ENCODE measurements at places on chromosomes 7 and 10.

DNA sequence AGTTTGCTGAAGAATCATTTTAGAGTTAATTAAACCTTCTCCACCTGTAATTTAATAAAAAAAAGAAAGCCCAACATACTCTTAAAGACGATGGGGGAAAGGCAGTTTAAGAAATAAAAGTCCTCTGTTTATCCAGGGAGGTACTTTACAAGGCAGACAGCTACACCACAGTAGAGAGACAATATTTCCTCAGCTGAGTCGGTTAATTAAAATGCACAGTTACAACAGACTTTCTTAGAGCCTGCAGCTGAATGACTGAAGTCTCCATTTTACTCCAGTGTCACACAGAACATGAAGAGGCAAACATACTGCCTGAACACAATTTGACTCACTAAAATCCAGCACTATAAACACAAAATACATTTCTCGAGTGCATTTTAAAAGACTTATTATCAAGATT lies 15.1 kb downstream of the LRRTM3 start:
- no peak for DNase-seq

DNA sequence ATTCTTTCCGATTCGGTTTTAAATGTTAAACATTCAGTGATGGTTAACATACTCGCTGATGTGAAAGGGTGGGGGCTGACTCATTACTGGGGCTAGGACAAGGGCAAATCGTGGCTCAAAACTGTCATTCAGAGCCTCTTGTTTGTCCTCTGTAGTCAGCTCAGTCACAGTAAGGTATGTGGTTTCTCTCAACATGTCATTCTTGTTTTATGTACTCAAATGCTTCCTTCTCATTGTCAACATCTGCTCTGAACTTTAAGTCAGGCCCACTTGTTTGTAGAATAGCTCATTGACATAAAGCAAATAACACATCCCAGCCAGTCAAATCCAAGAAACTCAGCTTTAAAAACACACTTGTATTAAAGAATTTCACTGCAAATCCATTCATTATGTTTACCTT lies 7.3 kb downstream of the SLC16A9 start:
- DNase-seq, result no peak

DNA sequence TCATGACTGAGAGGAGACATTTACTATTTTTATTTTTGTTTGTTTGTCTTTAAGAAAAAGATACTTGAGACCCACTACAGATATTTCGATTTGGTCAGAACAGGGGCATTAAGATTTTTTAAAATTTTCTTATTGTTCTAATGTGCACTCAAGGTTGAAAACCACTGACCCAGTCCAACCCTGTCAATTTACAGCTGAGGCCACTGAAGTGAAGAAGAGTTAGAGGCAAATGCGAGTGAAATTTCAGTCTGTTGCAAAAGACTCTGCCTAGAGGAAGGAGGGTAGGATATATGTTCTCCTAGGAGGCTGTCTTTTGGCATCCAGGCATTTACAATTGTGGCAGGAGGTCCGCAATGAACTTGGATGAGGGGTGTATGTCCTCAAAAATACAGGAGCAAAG lies 396.3 kb downstream of the RPS24 start:
- no peak for DNase-seq

DNA sequence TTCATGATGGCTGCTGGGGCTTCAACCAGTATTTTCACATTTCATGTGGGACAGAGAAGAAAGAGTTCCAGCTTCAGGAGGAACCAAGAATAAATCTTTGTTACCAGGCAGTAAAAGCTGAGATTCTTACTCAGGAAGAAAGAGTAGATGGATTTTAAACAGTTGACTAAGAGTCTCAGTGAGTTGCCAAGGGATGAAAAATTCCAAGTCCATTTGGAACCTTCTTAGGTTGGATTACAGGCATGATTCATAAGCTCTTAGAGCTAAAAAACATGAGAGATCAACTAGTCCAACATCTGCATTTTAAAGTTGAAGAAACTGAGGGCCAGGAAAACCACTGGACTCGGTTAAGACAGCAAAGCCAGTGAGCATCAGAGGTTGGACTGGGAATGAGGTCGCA lies 148.6 kb downstream of the NEBL start:
- no peak for DNase-seq

- DNase-seq, result no peak
Measured at GRCh38 chr7:5382281-5382892, 41.2 kb downstream of the TNRC18 start.

DNA sequence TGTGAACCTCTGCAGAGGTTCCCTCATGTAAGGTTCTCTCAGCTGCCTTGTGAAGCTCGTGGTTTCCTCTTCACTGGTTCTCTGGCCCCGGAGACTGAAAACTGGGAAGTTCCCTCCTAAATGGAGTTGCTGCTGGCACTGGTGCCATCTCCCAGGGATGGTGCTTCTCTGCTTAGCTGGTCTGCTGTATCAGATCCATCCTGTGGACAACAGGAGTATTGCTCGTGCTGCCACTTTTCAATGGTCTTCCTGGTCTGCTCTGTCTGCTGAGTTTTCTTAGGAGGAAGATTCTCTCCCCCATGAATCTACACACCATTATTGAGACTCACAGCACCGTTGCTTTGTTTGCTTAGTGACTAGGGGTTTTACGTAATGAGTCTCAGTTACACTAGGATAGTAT lies 247.8 kb downstream of the OTUD1 start:
- DNase-seq, result no peak
